CD8-positive, alpha-beta memory T cell (primary cell): ENCODE measurements at places on chromosomes 1 and 21.

- no peak overlapping the region for H3K27ac ChIP-seq
- no peaks in the 10 kb centered on the region for H3K4me1 ChIP-seq
- H3K4me3 ChIP-seq = no peak overlapping the region
- H3K36me3 ChIP-seq = no peaks in the 10 kb centered on the region
Measured at GRCh38 chr1:86861424-86861823, 52.5 kb downstream of the SELENOF start.

DNA sequence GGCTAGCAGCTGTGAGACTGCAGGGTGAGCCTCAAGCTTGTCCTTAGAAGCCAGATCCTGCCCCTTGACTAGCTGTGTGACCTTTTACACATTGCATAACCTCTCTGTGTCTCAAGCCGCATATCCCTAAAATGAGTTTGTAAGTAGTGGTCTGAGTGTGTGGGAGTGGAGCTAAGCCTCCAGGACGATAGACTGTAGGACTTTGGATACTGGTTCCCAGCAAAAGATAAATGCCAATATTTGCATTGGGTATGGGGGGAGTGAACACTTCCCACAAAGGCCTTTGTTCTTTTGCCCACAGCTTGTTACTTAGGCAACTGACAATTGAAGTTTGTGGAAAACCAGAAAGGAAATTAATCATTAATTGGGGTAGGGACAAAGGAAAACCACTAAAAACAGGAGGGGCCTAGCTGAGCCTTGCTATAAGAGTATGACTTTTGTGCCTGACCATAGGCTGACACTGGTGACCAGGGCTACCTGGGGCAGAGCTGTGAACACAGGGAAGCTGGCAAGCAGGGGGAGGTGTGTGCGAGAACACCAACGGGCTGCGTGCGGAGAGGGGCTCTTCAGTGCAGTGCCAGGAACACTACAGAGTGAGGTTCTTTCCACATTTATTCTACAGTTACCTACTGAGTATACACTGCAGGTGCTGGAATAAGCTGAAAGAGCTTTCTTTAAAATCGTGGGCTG is 102.4 kb upstream of the ETV3 start:
- DNase-seq = no peak
- H3K27ac ChIP-seq = no peak overlapping the region
- H3K4me3 ChIP-seq = no peak overlapping the region
- H3K4me1 ChIP-seq = no peaks in the 10 kb centered on the region
- no peaks in the 10 kb centered on the region for H3K36me3 ChIP-seq

DNA sequence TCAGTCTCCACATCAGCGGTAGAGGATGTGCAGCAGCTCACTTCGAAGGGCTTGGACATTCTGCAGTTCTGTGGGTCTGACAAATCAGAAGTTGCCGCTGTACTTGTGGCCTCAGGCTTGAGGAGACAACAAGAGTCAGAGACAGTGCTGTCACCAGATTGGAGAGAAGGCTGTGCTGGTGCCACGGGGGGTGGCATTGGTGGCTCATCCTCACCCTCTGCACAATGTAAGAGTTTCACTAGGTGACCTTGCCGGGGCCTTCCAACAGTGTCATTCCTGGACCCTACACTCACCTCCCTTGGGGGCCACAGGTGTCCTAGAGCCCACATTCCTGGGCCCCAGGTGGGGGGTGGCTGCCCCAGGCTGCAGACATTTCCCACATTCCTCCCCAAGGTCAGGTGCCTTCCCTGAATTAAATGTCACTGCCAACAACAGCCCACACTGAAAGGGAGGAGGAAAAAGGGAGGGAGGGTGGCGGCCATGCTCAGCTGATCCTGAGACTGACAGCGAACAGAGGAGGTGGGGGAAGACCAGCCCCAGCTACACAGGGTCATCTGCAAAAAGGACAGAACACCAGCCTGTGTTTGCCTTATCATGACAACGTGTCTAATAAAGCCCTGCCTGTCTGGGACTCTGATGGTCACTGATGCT is 46.4 kb downstream of the TMCC2 start:
- H3K4me1 ChIP-seq = peaks cover 46% of the 10 kb centered on the region
- H3K27me3 ChIP-seq = no peaks in the 10 kb centered on the region
- no peaks in the 10 kb centered on the region for H3K36me3 ChIP-seq
- H3K4me3 ChIP-seq = peak overlapping the region; percentile 33
- DNase-seq = no peak

DNA sequence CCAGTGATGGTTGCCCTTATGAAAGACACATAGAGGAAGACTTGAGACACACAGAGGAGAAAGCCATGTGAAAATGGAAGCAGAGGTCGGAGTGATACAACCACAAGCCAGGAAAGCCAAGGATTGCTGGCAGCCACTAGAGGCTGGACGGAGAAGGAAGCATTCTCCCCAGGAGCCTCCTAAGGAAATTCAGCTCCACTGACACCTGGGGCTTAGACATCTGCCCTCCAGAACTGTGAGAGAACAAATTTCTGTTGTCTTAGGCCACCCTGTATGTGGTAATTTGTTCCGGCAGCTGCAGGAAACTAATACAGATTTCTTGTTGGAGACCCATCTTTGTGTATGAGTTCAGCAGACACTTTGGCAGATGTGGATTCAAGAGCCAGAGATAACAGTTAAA is 126.9 kb upstream of the ATP1A1 start:
- no peaks in the 10 kb centered on the region for H3K4me1 ChIP-seq
- no peak overlapping the region for H3K27ac ChIP-seq
- no peak overlapping the region for H3K4me3 ChIP-seq
- H3K27me3 ChIP-seq = no peaks in the 10 kb centered on the region
- DNase-seq = no peak

GRCh38 chr1:107530543-107530942 is 389.7 kb downstream of the NTNG1 start:
- no peaks in the 10 kb centered on the region for H3K36me3 ChIP-seq
- DNase-seq = no peak
- H3K27me3 ChIP-seq = peaks cover 3% of the 10 kb centered on the region
- no peaks in the 10 kb centered on the region for H3K4me1 ChIP-seq
- no peak overlapping the region for H3K27ac ChIP-seq

DNA sequence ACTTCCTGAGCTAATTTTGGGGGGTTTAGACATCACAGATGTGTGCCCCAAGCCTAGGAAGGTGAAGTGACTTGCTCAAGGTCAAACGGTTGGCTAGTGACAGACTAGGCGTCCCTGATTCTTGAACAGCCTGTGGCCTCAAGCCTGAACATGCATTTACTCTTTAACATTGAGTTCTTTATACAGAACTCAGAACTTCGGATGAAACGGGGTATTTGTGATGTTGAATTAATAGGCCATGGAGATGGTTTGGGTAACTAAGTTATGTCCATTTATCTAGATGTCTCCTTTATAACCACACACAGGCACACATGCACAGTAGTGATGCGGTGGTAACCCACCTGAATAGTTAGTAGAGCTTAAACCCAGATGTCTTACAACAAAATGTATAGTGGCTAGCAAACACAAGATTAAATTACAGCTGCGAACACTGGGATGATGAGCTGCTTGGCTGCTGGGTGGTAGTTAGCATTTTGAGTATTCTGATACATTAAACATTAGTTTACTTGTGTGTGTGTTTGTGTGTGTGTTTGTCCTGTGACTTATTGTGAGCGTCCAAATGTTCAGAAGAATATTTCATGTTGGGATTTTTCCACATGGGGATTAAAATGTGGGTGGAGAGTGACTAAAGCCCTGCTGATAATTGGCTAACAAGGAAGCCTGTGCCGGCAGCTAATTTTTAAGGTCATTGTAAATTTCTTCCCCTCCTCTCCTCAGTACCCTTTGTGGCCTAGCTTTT is 2.3 kb downstream of the ATP1A1 start:
- H3K36me3 ChIP-seq = no peaks in the 10 kb centered on the region
- no peaks in the 10 kb centered on the region for H3K27me3 ChIP-seq
- peak; percentile 12 for DNase-seq
- H3K27ac ChIP-seq = peak overlapping the region; percentile 79
- H3K4me3 ChIP-seq = peak overlapping the region; percentile 67

GRCh38 chr1:229046251-229046853 is 224.6 kb upstream of the RAB4A start:
- H3K36me3 ChIP-seq = no peaks in the 10 kb centered on the region
- no peak overlapping the region for H3K4me3 ChIP-seq
- H3K4me1 ChIP-seq = no peaks in the 10 kb centered on the region
- H3K27me3 ChIP-seq = no peaks in the 10 kb centered on the region
- H3K27ac ChIP-seq = no peak overlapping the region

- no peaks in the 10 kb centered on the region for H3K27me3 ChIP-seq
- H3K27ac ChIP-seq = no peak within 1 kb of the TSS
- no peak within 1 kb of the TSS for H3K4me3 ChIP-seq
- H3K36me3 ChIP-seq = no peaks in the 10 kb centered on the region
Measured at GRCh38 chr1:26177182-26177684, at the start of gene CNKSR1. Gene CNKSR1 (plus strand): TSS chr1:26177491. CDS start chr1:26177548, 57 bp downstream.

GRCh38 chr1:151644001-151644400 is 32.2 kb downstream of the SNX27 start:
- H3K4me1 ChIP-seq = no peaks in the 10 kb centered on the region
- H3K4me3 ChIP-seq = no peak overlapping the region
- H3K27ac ChIP-seq = no peak overlapping the region
- no peaks in the 10 kb centered on the region for H3K36me3 ChIP-seq
- no peaks in the 10 kb centered on the region for H3K27me3 ChIP-seq
- DNase-seq = no peak

- peaks cover 4% of the 10 kb centered on the region for H3K27me3 ChIP-seq
- H3K36me3 ChIP-seq = no peaks in the 10 kb centered on the region
- peak overlapping the region; percentile 27 for H3K27ac ChIP-seq
- H3K4me3 ChIP-seq = peak overlapping the region; percentile 73
- H3K4me1 ChIP-seq = peaks cover 24% of the 10 kb centered on the region
Measured at GRCh38 chr1:84997667-84998600, 1.0 kb upstream of the MCOLN2 start.

GRCh38 chr1:86696522-86696921 is 7.9 kb upstream of the SH3GLB1 start:
- no peak overlapping the region for H3K27ac ChIP-seq
- DNase-seq = no peak
- H3K36me3 ChIP-seq = no peaks in the 10 kb centered on the region
- no peak overlapping the region for H3K4me3 ChIP-seq
- no peaks in the 10 kb centered on the region for H3K27me3 ChIP-seq

DNA sequence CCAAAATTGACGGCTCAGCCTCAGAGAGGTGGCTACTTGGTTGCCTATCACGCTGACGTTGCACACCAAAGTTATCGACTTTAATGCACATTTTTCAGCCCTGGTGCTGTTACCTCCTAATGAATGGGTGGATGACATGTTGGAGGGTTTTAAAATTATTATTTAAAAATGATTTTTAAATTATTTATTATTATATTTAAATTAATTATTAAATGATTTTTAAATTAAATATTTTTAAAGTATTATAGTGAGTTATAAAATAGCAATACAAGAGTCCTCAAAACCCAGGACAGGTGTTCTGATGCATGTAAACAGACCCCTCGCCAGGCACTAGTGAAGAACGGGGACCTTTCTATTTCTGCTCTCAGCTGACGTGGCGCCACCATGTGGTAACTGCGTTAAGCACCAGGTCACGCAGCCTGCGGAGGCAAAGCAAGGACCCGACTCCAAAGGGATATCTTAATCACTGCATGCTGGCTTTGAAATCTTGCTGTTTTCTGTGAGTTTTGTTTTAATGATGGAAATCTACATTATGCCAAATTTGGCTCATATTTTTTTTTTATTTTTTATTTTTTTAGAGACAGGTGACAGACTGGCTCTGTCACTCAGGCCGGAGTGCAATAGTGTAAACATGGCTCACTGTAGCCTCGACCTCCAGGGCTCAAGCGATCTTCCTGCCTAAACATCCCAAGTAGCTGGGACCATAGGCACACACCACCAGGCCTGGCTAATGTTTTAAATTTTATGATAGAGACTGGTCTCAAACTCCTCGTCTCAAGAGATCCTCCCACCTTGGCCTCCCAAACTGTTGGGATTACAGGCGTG is 22.6 kb downstream of the CASP9 start:
- no peak overlapping the region for H3K4me3 ChIP-seq
- H3K36me3 ChIP-seq = no peaks in the 10 kb centered on the region
- no peak overlapping the region for H3K27ac ChIP-seq
- H3K4me1 ChIP-seq = no peaks in the 10 kb centered on the region
- DNase-seq = peak; percentile 24

GRCh38 chr21:33825915-33826314 is 89.7 kb downstream of the ATP5PO start:
- no peak overlapping the region for H3K27ac ChIP-seq
- no peaks in the 10 kb centered on the region for H3K27me3 ChIP-seq
- H3K4me3 ChIP-seq = no peak overlapping the region
- no peaks in the 10 kb centered on the region for H3K4me1 ChIP-seq
- H3K36me3 ChIP-seq = no peaks in the 10 kb centered on the region
- no peak for DNase-seq

- peaks cover 15% of the 10 kb centered on the region for H3K4me1 ChIP-seq
- H3K27me3 ChIP-seq = no peaks in the 10 kb centered on the region
- no peaks in the 10 kb centered on the region for H3K36me3 ChIP-seq
- no peak overlapping the region for H3K27ac ChIP-seq
- H3K4me3 ChIP-seq = no peak overlapping the region
Measured at GRCh38 chr1:165877411-165877810, 50.0 kb downstream of the UCK2 start.

GRCh38 chr1:53401813-53402745 is 57.1 kb upstream of the DMRTB1 start:
- no peak overlapping the region for H3K27ac ChIP-seq
- no peak overlapping the region for H3K4me3 ChIP-seq
- no peaks in the 10 kb centered on the region for H3K4me1 ChIP-seq
- no peaks in the 10 kb centered on the region for H3K36me3 ChIP-seq
- DNase-seq = no peak

GRCh38 chr1:26349188-26349876 is 4.6 kb downstream of the CRYBG2 start:
- H3K36me3 ChIP-seq = no peaks in the 10 kb centered on the region
- no peak overlapping the region for H3K4me3 ChIP-seq
- no peak for DNase-seq
- H3K27ac ChIP-seq = no peak overlapping the region
- no peaks in the 10 kb centered on the region for H3K27me3 ChIP-seq

- peaks cover 90% of the 10 kb centered on the region for H3K36me3 ChIP-seq
- no peak overlapping the region for H3K27ac ChIP-seq
- H3K27me3 ChIP-seq = no peaks in the 10 kb centered on the region
- peaks cover 44% of the 10 kb centered on the region for H3K4me1 ChIP-seq
Measured at GRCh38 chr1:116390195-116390594, 17.2 kb downstream of the ATP1A1 start.

GRCh38 chr1:108815566-108815965 is 41.3 kb downstream of the AKNAD1 start:
- no peaks in the 10 kb centered on the region for H3K4me1 ChIP-seq
- H3K36me3 ChIP-seq = no peaks in the 10 kb centered on the region
- no peak for DNase-seq
- no peak overlapping the region for H3K27ac ChIP-seq
- H3K27me3 ChIP-seq = no peaks in the 10 kb centered on the region
- H3K4me3 ChIP-seq = no peak overlapping the region

DNA sequence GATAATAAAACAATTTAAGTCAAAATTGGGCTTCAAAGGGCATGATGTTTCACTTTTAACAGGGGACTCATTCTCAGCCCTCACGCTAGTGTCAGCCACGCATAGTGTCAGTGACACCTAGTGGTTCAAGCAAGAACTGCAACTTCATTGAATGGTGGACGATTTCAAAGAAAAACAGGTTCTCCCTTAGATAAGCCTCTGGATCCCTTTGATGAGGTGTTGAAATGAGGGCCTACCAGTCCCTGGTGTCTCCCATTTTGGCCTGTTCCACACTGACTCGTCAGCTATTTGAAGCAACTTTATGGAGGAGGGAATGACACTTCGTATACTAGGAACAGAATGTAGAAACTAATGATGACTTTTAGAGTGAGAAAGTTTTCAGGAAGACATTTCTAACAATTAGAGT is 56.2 kb downstream of the FCRL5 start:
- no peak overlapping the region for H3K27ac ChIP-seq
- no peaks in the 10 kb centered on the region for H3K4me1 ChIP-seq
- no peak for DNase-seq
- H3K36me3 ChIP-seq = no peaks in the 10 kb centered on the region
- H3K27me3 ChIP-seq = no peaks in the 10 kb centered on the region
- no peak overlapping the region for H3K4me3 ChIP-seq
